Activated CD8-positive, alpha-beta memory T cell treated with anti-CD3 and anti-CD28 coated beads for 4 hours (primary cell): ENCODE measurements at places on chromosomes 13 and 19.

DNA sequence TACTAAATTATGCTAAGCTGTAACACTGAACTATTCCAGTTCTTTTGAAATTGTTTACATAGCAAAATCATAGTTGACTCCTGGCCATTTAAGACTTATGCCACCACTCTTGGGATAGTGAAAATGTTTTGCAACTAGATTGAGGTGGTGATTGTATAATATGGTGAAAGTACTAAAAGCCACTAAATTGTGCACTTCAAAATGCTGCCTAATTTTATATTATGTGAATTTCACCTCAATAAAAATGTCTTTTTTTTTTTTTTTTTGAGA is 5.0 kb upstream of the SAE1 start:
- no peak for DNase-seq

DNA sequence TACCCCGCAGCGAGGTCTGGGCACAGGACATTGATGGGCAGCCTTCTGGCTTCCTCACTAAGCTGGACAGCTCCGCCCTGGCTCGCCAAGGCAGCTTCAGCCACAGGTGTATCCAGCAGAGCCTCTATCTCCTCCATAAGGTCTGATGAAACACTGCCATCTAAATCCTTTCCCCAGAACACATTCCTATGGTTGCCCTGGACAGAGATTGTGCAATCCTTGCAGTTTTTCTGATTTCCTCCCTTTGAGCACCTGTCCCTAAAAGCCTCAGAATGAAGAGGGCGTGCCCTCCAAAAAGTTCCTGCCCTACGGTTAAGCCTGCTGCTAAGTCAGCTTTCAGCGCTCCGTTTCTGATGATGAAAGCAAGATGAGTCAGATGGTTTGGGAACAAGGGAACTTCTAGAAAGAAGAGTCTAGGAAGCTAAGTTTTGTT is 21.0 kb downstream of the CLEC4M start:
- DNase-seq: no peak

GRCh38 chr19:36081385-36081784 is 26.7 kb downstream of the WDR62 start:
- DNase-seq: no peak

DNA sequence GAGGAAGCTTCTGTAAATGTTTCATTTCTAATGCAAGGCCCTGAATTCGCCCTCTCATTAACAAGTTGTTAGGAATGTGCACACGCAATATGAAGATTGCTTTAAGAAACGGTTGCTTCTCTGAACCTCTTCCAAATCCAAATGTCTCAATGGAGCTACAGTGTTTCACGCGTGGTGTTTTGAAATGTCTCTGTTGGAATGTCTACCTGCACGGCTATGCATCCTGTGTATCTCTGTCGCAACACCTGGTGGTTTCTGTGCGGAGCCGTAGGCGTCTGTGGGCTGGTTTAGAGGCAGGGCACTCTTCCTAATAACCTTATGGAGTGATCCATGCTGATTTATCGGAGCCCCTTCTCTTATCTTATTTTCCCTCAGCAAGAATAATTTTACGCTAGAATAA is 1584.2 kb upstream of the SLC10A2 start:
- no peak for DNase-seq

- DNase-seq: no peak
These were observed 9.8 kb downstream of the BICRA start for GRCh38 chr19:47618771-47619170.

- no peak for DNase-seq
These were observed 46.2 kb downstream of the PDS5B start for GRCh38 chr13:32632343-32632909.

GRCh38 chr13:98526182-98526512 is 50.8 kb downstream of the STK24 start:
- no peak for DNase-seq

GRCh38 chr13:31522396-31522795 is 216.9 kb upstream of the RXFP2 start:
- no peak for DNase-seq

DNA sequence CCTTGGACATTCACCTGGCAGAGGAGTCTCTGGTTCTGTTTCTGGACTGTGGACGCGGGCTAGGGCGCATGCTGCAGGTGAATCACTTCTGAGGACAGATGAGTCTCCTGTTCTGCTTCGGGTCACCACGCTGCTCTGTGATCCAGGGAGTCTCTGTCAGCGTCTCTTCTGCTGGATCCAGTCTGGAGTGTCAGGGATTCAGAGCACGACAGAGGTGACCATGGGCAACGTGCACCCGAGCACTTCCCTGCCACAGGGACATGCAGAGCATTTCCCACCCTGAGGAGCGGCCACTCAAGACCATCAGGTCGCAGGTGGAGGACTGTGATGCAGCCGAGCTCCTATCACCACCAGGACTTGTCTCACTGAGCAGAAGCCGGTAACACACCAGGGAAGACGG is 24.4 kb upstream of the LILRA2 start:
- DNase-seq: no peak

DNA sequence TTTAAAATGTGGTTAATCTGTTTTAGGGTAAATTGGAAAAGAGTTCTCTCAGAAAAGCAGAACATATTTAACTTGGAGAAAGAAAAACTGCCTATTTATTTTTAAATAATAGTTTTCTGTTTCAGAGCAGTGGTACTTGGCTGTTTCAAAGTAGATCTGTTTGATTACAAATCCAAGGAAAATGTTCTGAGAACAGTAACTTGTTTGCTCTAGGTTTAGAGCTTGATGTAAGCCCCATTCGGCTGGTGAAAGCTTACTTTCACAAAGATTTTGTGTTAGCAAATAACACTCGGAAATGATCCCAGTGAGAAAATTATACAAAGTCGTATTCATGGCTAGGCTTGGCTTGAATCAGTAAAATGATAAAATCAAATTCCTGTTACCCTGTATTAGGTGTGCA is 395.8 kb upstream of the GPC6 start:
- DNase-seq: no peak

DNA sequence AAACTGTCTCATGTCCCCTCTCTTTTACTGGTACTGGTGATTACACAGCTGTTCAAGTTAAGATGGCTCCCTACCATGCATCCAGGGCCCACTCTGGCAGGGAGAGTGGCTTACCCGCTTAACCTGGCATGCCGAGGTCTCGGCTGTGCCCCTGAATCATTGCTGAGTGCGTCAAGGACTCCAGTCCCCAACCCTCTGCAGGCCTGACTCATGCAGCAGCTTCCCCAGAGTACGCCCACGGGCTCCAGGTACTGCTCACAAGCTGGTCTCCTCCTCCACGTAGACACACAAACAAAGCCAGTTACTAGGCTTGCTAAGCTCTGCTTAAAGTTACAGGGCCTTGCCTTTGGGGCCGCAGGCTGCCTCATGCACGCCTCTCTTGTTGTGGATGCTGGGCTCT is 447.4 kb downstream of the COG6 start:
- peak; percentile 43 for DNase-seq

- DNase-seq: no peak
These were observed 101.3 kb upstream of the SLC15A1 start for GRCh38 chr13:98853771-98854221.

GRCh38 chr19:17243211-17243829 is 2.4 kb downstream of the NR2F6 start:
- DNase-seq: no peak

DNA sequence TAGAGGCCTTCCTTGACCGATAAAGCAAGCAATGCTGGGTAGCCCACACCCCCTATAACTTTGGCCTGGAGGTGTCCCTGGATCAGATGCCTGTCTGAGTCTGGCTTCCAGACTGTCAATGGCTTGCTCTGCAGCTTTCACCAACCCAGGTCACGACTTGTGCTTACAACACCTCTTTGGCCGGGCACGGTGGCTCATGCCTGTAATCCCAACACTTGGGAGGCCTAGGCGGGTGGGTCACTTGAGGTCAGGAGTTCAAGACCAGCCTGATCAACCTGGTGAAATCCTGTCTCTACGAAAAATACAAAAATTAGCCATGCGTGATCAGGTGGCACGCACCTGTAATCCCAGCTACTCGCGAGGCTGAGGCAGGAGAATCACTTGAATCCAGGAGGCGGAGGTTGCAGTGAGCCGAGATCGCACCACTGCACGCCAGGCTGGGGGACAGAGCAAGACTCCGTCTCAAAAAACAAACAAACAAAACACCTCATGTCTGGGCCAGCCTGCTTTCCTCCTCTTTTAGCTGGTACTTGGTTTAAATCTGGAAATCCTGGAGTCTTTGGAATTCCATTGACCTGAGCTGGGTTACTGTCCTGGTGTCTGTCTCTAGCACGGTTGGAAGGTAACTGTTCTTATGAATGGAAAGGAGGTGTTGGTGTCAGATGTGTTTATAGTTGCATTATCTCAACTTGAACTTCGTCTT is 10.3 kb upstream of the GARRE1 start:
- DNase-seq: no peak

DNA sequence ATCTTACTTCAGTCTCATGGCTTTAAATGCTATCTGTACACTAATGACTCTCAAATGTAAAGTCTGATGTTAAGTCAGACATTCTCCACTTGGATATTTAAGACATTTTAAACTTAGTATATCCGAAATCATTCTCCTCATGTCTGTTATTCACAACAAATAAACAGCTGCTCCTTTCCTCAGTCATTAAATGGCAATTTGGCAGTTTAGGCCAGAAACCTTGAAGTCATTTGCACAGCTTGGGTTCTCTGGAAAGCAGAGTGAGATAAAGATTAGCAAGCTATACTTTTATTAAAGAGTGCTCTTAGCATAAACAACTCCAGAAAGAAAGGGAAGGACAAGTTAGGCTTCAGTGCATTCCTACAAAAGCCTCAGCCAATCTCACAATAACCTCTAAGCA is 53.7 kb downstream of the DNAJC15 start:
- DNase-seq: no peak

DNA sequence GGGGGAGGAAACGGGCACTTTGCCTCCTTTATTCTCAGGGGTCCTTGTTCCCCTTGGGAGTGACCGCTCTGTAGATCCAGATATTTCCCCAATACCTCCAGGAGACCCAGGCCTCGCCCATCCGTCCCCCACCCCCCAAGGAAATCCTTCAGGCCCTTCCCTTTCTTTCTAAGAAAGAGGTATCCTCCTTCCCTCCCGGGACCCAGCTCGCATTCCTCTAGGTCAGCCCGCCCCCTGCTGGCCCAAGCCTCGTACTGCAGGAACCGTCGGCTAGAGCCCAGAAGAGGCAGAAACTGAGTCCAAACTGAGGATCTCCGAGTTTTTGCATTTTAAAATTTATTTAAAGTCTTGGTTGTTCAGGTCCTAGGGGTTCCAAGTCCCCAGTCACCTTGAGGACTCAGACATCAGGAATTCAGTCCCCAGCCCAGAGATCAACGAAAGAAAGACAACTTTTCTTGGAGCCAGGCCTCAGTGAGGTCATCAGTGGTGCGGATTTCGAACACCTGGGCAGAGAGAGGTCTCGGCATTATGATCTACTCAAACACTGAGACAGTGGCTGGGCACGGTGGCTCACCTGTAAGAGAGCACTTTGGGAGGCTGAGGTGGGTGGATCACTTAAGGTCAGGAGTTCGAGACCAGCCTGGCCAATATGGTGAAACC is 7.5 kb upstream of the LRFN1 start:
- DNase-seq: peak; percentile 66

DNA sequence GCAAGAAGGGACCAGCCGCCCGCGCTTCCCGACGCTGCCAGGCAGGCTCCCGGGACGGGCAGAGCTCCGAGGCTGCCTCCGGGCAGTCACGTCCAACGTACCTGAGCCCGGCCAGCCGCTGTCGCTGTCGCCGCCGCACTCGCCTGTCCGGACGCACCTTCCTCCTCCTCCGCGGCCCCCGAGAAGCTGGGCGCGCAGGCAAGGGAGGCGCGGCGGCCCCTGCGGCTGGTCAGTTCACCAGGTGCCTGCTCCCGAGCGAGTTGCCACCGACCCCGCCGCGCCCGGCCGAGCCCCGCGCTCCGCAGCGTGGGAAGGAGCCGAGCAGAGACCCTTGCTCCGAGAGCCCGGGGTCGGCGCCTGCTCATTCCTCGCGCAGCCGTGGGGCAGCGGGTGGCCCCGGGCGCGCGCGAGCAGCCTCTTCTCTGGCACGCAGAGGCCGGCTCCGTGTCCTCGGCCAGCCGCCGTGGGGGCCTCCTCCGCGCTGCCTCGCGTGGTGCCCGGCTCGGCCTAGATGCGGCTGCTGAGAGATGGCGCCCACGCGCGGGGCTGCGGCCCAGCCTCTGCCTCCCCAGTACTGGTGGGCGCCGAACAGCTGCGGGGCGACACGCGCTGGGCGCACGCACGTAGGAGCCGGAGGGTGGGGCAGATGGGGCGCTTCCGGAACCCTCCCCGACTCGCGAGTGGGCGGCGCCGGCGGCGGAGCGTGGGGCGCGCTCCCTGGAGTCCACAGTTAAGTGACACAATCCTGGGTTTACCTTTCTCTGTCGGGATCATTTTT is 419.4 kb downstream of the UQCRFS1 start:
- no peak for DNase-seq

- DNase-seq: no peak
These were observed 37.2 kb upstream of the C1QTNF9B start for GRCh38 chr13:23934520-23934919.

DNA sequence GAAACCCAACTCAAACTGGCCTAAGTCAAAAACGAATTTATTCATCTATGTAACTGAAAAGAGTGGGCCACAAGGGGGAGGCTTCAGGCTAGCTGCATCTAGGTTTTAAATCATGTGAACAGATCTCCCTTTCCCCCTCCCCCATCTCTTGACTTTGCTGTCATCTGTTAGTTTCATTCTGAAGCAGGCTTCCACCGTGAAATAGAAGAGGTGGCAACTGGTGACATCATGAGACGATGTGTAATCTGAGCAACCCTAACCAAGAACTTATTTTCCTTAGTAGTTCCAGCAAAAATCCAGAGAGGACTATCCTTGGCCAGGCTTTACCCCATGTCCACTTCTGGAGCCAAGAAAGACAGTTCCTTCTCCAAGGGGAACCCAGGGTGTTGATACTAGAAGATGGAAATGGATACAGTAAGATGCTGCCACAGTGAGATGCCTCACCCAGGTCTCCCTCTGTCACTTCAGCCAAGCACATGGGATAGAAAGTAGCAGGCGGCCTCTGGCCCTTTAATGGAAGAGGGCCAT is 9.4 kb downstream of the SAMD4B start:
- no peak for DNase-seq

DNA sequence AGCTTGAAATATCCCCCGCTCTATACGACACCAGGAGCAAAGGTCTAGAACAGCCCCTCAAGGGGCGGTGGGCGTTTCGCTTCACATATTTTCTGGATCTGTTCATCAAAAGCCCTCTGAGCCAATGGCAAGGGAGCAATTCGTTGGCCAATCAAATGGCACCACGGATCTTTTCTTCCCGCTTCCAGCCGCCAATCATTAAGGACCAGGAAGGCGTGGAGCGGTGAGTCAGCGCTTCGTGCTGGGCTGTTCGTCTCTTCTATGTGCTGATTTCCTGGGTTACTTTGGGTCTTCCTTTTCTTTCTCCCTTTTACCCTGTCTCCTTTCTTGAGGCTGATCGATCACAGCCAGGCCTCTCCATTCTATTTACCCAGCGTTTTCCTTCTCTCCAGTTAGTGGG is at the start of gene NLRP4:
Gene NLRP4, plus strand, starts transcription at position 201 of the 400 bp plus-strand sequence. CDS start 15,541 bp downstream, outside the sequence.
- no peak for DNase-seq

- no peak for DNase-seq
These were observed 2815.8 kb downstream of the PCDH9 start for GRCh38 chr13:64414381-64414780.

DNA sequence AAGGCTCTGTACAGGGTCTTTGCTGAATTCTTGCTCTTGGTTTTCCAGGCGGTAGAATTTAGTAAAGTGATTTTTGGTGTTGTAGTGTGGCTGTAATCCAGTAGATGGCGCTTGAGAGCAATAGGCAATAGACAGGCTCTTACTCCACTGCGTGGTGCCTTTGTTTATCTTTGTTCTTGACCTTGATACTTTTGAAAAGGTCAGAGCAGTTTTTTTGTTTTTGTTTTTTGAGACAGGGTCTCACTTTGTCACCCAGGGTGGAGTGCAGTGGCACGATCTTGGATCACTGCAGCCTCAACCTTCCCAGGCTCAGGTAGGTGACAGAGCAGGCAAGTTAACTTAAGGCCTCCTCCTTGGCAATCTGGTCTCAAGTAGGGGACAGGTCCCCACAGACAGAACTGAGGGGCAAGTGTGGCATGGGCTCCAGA is 12.2 kb upstream of the LILRA5 start:
- DNase-seq: peak; percentile 20
